ENCODE measurements at places on chromosomes 12 and 14.

DNA sequence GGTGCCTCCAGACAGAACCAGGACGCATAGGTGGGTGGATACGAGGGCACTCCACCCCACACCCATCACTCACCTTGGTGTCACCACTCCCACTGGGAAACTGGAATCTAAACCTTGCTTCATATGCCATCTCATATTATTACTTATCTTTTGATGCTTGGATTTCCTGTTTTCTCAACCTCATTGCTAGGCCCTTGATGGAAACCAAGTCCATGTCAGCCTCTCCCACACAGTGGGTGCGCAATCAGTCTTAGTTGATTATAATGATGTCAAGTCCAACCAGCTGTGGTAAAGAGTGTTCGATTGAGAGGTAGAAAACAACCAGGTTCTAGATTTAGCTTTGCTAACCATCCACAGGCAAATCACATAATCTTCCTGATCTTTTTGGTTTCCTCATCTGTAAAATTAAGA lies 584 bp upstream of the DDHD1 start:
- H3K36me3 ChIP-seq, result peaks cover 9% of the 10 kb centered on the region
- H3K4me1 ChIP-seq, result peaks cover 36% of the 10 kb centered on the region
- peak overlapping the region; percentile 100 for H3K4me3 ChIP-seq
- no peaks in the 10 kb centered on the region for H3K27me3 ChIP-seq

DNA sequence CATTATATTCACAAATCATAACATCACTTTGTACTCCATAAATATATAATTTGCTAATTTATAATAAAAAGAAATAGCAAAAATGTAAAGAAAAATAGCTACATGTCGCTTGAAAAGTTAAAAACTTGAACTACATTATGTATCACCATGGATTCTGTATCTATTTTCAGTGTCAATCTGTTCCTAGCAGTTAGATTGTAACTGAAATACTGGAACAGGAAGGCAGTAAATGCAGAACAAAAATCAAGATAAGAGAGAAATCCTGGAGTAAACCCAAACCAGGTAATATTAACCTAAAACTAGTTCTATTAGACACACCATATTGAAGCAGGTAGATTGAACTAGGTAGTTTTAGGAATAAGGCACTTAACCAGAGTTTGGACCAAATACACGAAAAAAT lies 60.3 kb downstream of the IPO8 start:
- no peak for DNase-seq
- H3K27me3 ChIP-seq, result no peaks in the 10 kb centered on the region
- no peaks in the 10 kb centered on the region for H3K4me1 ChIP-seq
- H3K4me3 ChIP-seq, result no peak overlapping the region
- H3K27ac ChIP-seq, result no peak overlapping the region

DNA sequence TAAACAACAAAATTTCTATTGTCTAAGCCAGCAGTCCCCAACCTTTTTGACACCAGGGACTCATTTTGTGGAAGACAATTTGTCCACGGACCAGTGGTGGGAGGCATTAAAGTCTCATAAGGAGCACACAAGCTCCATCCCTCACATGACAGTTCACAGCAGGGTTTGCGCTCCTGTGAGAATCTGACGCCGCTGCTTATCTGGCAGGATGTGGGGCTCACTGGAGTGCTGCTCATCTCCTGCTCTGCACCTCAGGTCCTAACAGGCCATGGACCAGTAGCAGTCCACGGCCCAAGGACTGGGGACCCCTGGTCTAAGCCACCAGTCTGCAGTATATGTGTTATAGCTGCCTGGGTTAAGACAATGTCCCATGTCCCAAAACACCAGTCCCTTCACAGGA lies 27.2 kb downstream of the VCPKMT start:
- H3K36me3 ChIP-seq, result peaks cover 12% of the 10 kb centered on the region
- peak; percentile 39 for DNase-seq
- peak overlapping the region; percentile 98 for H3K27ac ChIP-seq

GRCh38 chr14:67566908-67567307 lies 33.2 kb downstream of the PIGH start:
- no peaks in the 10 kb centered on the region for H3K36me3 ChIP-seq
- H3K4me1 ChIP-seq, result peaks cover 2% of the 10 kb centered on the region
- no peak overlapping the region for H3K4me3 ChIP-seq
- no peak overlapping the region for H3K27ac ChIP-seq

DNA sequence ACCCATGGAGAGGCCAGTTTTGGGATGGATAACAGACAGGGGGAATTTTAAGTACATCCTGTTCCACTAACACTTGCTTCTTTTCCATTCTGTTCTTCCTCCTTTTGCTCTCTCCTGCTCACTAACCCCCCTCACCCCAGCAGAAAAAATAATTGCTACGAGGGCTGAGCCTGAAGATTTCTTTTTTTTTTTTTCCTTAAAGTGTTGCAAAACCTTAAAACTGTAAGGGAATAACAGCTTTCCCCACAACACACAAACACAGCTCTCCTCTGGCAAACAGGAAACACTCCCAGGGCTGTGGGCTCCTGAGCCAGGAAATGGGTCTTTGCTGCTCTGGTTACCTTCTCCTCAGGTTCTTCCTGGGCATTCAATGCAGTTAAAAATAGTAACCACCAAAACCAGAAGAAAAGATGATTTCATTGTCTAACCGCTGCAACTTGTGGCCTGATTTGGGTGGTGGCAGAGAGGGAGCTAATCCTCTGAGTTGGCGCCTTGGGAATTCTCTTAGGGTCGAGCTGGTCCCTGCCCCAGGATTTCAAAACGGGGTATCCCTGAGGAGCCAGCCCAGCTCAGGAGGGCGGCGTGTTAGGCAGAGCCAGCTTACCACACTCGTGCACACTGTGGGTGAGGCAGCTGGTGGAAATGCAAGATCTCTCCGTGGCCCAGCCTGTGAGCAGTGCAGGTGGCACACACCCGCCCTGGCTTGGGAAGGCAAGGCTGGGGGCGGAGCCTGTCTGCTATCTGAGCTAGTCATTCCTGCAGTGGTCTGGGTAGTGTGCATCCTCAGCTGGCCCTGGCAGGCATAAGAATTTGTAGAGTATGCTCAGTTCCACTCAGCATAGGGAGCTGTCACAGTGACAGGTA lies 17.1 kb upstream of the EMP1 start:
- H3K27ac ChIP-seq, result peak overlapping the region; percentile 61
- H3K27me3 ChIP-seq, result peaks cover 10% of the 10 kb centered on the region
- peak overlapping the region; percentile 69 for H3K4me3 ChIP-seq
- DNase-seq, result peak; percentile 71
- H3K36me3 ChIP-seq, result no peaks in the 10 kb centered on the region
- H3K4me1 ChIP-seq, result peaks cover 26% of the 10 kb centered on the region

GRCh38 chr12:127191129-127191528 lies 1075.8 kb upstream of the TMEM132C start:
- no peaks in the 10 kb centered on the region for H3K4me1 ChIP-seq
- DNase-seq, result no peak
- H3K27ac ChIP-seq, result no peak overlapping the region
- no peak overlapping the region for H3K4me3 ChIP-seq

GRCh38 chr12:116697716-116698115 lies 40.2 kb downstream of the SPRING1 start:
- H3K27ac ChIP-seq, result no peak overlapping the region
- H3K27me3 ChIP-seq, result peaks cover 28% of the 10 kb centered on the region
- no peak overlapping the region for H3K4me3 ChIP-seq

DNA sequence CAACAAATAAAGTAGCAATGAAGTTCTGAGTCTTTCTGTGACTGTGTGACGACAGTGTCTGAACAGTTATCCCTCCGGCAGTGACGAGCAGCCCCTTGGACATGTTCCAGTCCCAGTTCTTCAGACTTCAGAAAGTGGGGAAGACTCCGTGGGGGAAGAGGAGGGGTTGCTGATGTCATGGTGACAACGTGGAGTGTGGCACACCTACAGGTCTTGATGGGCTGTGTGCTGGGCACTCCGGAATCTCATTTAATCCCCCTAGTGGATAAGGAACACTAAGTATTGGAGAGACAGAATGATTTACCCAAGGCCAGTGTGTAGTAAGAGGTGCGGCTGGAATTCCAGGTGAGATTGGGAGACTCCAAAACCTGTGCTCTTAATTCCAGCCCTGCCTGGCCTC lies 280.2 kb downstream of the CACNA1C start:
- H3K36me3 ChIP-seq, result no peaks in the 10 kb centered on the region
- H3K4me3 ChIP-seq, result no peak overlapping the region
- peaks cover 8% of the 10 kb centered on the region for H3K4me1 ChIP-seq
- peaks cover 2% of the 10 kb centered on the region for H3K27me3 ChIP-seq

GRCh38 chr14:24238527-24239037 lies 3.8 kb downstream of the TINF2 start:
- peaks cover 75% of the 10 kb centered on the region for H3K4me1 ChIP-seq
- no peak for DNase-seq
- no peak overlapping the region for H3K4me3 ChIP-seq
- H3K27ac ChIP-seq, result peak overlapping the region; percentile 55
- no peaks in the 10 kb centered on the region for H3K27me3 ChIP-seq

DNA sequence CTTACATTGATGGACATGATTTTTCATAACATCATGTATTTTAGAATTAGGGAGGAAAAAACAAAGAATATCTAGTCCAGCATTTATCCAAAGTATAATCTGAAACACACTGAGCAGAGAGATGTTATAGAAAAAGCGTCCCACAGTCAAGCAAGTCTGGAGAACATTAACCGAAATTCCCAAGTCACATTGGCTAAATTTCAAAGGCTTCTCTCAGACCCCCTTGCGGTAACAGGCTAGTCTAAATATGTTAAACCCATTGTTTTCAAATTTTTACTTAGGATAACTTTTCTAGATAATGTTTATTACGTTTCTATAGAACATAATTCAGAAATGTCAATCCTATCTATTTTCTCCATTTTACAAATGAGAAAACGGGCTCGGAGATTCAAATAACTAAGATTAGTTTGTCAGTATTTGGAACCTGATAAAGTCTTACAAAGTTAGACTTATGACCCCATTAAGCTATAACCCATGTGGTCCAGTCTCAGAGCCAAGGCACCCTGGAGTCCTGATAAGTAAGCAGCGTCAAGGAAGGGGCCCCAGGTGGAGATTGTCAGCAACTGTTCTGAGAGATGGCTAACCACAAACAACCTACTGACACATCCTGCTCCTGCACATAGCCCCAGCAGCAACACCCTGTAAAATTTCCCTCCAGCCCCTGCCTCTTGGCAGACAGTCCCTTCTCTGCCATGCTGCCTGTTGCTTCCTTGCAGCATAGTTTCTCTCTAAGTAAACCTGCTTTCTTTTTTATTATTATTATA lies 220.6 kb upstream of the TMEM260 start:
- DNase-seq, result no peak
- no peak overlapping the region for H3K4me3 ChIP-seq
- H3K4me1 ChIP-seq, result peaks cover 2% of the 10 kb centered on the region
- no peaks in the 10 kb centered on the region for H3K36me3 ChIP-seq
- H3K27me3 ChIP-seq, result no peaks in the 10 kb centered on the region

- H3K36me3 ChIP-seq, result peaks cover 54% of the 10 kb centered on the region
- H3K27ac ChIP-seq, result no peak overlapping the region
- H3K4me1 ChIP-seq, result no peaks in the 10 kb centered on the region
- no peaks in the 10 kb centered on the region for H3K27me3 ChIP-seq
- H3K4me3 ChIP-seq, result no peak overlapping the region
Measured at GRCh38 chr12:82470906-82471512, 112.7 kb downstream of the METTL25 start.
